ENCODE measurements at places on chromosomes 5 and 9. TPM values are rescaled to one million over a fixed set of nuclear protein-coding genes. Genes with fewer than 3 reads are reported as not detected.

The LECT2 gene
- total RNA-seq, result not detected

DNA sequence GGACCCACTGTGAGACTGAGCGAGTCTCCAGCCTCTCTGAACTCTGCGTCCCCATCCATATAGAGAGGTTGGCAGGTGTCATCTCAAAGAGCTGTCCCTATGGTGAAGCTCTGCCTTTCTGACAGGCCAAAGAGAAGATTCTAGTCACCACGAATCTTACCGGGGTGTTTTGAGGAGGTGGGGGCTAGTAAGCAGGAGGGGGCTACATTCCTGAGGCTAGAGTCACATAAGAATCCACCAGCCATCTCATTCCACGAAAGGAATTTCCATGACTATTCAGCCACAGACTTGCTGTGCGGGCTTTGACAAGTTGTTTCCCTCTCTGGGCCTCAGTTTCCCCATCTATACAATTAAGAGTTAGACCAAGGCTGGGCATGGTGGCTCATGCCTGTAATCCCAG lies 16.3 kb downstream of the PDGFRB start:
- H3K4me3 ChIP-seq, result peak overlapping the region; percentile 60
- H3K36me3 ChIP-seq, result peaks cover 26% of the 10 kb centered on the region
- no peaks in the 10 kb centered on the region for H3K27me3 ChIP-seq
- DNase-seq, result no peak
- H3K27ac ChIP-seq, result peak overlapping the region; percentile 90

GRCh38 chr5:84032324-84032723 lies 311.7 kb upstream of the HAPLN1 start:
- peaks cover 65% of the 10 kb centered on the region for H3K4me1 ChIP-seq
- no peaks in the 10 kb centered on the region for H3K27me3 ChIP-seq
- H3K4me3 ChIP-seq, result peak overlapping the region; percentile 17

- no peak overlapping the region for H3K27ac ChIP-seq
- no peaks in the 10 kb centered on the region for H3K27me3 ChIP-seq
- H3K4me1 ChIP-seq, result no peaks in the 10 kb centered on the region
- H3K36me3 ChIP-seq, result peaks cover 5% of the 10 kb centered on the region
- DNase-seq, result no peak
These were observed 227.3 kb downstream of the MLLT3 start for GRCh38 chr9:20394969-20395368.

DNA sequence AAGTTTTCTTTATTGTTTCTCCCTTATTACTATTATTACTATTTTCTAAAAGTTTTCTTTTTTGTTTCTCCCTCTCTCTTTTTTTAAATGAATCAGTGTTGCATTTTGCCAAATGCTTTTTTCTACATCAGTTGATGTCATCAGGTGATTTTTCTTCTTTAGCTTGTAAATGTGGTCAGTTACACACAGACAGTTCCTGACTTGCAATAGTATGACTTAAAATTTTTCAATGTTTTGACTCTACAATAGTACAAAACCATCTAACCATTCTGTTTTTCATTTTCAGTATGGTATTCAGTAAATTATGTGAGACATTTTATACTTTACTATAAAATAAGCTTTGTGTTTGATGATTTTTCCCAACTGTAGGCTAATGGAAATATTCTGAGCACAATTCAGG lies 443.0 kb downstream of the GADD45G start:
- H3K4me3 ChIP-seq, result no peak overlapping the region
- H3K36me3 ChIP-seq, result no peaks in the 10 kb centered on the region
- H3K4me1 ChIP-seq, result no peaks in the 10 kb centered on the region
- no peak for DNase-seq
- no peak overlapping the region for H3K27ac ChIP-seq

DNA sequence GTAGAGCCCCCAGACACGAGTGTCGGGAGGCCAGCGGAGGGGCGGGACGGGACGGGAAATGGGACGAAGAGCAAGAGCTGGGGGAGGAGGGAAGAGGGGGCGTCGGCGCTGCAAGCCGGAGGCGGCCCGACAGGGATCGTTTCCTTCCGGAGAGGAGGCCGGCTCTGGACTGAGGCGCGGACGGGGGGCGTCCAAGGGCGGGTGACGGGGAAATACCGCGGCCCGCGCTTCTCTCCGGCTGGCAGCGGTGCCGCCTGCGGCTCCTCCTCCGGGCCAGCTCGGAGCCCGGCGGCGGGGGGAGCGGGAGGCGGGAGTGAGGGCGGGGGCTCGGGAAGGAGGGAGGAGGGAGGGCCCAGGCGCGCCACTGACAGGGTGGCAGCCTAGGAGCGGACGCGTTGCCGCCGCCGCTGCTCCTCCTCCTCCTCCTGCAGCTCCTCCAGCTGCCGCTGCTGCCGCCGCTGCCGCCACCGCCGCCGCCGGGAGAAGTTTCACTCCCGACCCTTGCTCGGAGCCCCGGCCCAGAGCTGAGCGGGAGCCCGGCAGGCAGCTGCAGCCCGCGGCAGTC lies at the start of gene CHSY3:
Gene CHSY3 (plus strand): TSS at position 364 of the 565 bp plus-strand sequence.
- H3K4me3 ChIP-seq, result peak within 1 kb of the TSS; percentile 93
- H3K27ac ChIP-seq, result peak within 1 kb of the TSS; percentile 88
- peak; percentile 97 for DNase-seq
- H3K36me3 ChIP-seq, result no peaks in the 10 kb centered on the region

- no peak overlapping the region for H3K4me3 ChIP-seq
- H3K4me1 ChIP-seq, result peaks cover 10% of the 10 kb centered on the region
- DNase-seq, result no peak
- no peaks in the 10 kb centered on the region for H3K36me3 ChIP-seq
- no peaks in the 10 kb centered on the region for H3K27me3 ChIP-seq
These were observed 290.1 kb upstream of the WWC1 start for GRCh38 chr5:168001318-168001717.

DNA sequence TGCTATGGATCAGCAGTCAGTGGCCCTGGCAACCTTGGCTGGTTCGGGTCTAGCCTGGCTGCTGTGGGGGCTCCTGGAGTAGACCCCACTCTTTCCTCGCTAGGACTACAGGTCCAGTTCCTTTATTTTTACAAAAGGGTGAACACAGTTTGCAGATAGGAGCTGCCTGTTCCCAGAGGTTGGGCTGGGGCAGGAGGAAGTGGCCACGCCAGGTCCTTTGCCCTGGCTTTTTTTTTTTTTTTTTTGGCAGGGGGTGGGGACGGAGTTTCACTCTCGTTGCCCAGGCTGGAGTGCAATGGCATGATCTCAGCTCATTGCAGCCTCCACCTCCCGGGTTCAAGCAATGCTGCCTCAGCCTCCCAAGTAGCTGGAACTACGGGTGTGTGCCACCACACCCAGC lies 7.9 kb downstream of the SLC2A6 start:
- H3K36me3 ChIP-seq, result no peaks in the 10 kb centered on the region
- H3K27me3 ChIP-seq, result no peaks in the 10 kb centered on the region
- no peak overlapping the region for H3K27ac ChIP-seq

The TAF11L7 gene
- not detected for total RNA-seq

DNA sequence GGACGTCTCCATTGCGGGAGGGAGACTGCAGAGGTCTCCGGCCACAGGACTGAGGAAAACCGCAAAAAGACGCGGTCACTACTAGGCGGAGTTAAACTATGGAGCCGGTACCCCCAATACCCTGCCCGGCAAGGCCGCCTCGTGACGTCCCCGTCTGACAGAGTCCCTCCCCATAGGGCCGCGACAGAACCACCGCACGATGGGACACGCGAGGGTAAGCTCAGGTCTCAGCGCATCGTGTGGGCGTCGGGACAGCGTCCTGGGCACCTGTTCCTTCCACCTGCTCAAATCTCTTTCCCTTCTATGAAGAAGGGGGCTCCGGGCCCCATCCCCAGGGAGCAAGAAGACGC lies 35.2 kb upstream of the GLDC start:
- no peaks in the 10 kb centered on the region for H3K27me3 ChIP-seq
- peak overlapping the region; percentile 96 for H3K4me3 ChIP-seq
- H3K27ac ChIP-seq, result peak overlapping the region; percentile 99
- H3K4me1 ChIP-seq, result peaks cover 20% of the 10 kb centered on the region
- peaks cover 4% of the 10 kb centered on the region for H3K36me3 ChIP-seq
- DNase-seq, result peak; percentile 88

DNA sequence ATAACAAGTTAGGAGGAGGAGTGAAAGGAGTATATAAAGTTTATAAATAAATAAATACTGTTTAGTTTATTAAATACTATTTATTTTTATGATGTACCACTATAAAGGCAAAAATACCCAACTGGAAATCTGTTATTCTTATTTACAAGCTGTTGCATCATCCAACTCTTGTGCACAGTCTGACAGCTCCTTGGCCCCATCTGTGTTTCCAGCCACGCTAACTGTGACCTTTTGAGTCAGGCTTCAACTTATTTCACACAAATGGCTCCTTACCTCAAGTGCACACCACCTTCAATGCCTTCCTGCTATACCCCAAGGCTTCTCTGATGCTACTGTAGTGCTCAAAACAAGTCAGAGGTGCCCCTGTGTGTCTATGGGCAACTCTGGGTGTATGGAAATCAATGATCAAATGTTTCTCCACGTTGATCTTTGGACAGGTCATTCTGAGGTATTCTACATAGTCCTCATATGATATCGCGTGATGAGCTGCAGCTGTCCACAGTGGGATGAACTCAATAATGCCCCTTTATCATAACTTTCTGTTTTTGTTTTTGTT lies 303.2 kb upstream of the GRAMD2B start:
- no peak overlapping the region for H3K27ac ChIP-seq
- no peak for DNase-seq
- peaks cover 12% of the 10 kb centered on the region for H3K27me3 ChIP-seq

The IFNA5 gene
- not detected for total RNA-seq

The WNK2 gene
- not detected for total RNA-seq

The AJM1 gene
- 4.5 TPM for total RNA-seq

Measured in osteocyte (in vitro differentiated cells).